ENCODE measurements at places on chromosomes 1 and 21.

GRCh38 chr1:196324345-196324744 lies 283.9 kb downstream of the KCNT2 start:
- DNase-seq, result no peak

- no peak for DNase-seq
These were observed 8.5 kb downstream of the COLGALT2 start for GRCh38 chr1:184028854-184029623.

GRCh38 chr1:59999006-59999405 lies 72.4 kb upstream of the CYP2J2 start:
- DNase-seq, result no peak

GRCh38 chr1:34419663-34420136 lies 243.0 kb downstream of the C1orf94 start:
- no peak for DNase-seq

GRCh38 chr1:157652859-157653493 lies 47.6 kb downstream of the FCRL3 start:
- DNase-seq, result no peak

DNA sequence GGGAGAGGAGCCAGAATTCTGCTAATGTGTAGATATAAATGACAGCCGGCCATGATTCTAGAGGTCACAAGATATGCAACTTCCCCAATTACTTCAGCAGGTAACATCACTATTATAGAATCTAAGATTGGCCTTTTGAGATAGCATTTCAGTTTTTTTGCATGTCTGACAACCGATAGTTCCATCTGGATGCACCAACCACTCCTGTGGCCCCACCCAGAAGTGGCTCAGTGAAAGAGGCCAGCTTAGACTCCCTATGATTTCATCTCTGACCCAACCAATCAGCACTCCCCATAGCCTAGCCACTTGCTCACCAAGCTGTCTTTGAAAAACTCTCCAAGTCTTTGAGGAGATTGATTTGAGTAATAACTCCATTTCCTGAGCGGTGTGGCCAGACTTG lies 30.3 kb upstream of the NUF2 start:
- DNase-seq, result no peak

DNA sequence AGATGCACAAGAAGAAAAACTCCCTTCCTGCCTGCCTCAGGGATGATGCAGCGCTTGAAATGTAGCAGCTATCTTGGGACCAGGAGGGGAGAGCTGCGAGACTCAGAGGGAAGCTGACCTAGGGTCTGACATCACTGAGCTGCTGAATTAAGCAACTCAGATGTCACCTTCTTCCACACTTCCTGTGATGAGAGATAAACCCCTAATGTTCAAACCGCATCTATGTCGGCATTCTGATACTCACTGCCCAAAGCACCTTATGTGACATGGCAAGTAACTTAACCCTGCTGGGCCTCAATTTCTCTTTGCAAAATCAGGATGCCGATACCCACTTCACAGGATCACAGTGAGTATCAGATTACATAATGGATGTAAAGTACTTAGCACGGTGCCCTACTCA lies 9.1 kb upstream of the AK2 start:
- no peak for DNase-seq

DNA sequence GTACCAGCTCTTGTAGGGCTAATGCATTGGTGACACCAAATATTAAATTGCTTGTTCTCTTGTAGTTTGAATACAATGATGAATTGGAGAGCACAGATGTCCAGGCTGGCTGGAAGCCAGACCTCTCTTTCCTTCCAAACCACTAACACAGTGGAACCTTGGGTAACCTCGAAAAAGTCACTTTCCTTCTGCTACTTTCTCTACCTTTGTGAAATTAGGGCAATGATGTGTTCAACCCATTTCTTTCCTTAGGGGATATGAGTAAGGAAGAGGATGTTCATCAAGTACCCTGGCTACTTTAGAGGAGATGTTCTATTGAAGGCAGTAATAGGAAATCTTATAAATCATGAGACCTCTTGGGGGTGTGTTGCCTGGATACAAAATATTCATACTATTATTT lies 55.7 kb downstream of the XCL2 start:
- no peak for DNase-seq

DNA sequence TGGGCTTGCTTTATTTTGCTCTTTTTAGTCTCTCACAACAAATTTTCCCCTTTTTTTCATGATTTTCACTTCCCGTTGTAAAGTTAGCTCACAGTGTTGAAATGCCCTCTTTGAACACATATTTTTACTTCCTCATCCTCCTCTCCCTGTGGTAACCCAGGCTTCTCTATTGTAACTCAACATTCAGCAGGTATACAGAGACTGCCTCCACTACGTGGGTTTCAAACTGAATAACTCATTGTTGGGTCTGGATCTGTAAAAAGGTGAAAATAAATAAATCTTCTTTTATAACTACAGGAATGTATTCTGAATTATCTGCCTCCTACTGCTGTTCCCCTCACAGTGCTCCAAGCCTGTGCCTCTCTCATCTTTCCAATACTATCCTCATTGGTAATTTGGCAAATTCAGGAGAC lies 166.4 kb downstream of the RUNX1 start:
- DNase-seq, result no peak

- peak; percentile 11 for DNase-seq
These were observed 38.5 kb downstream of the MSTO1 start for GRCh38 chr1:155648207-155649147.

DNA sequence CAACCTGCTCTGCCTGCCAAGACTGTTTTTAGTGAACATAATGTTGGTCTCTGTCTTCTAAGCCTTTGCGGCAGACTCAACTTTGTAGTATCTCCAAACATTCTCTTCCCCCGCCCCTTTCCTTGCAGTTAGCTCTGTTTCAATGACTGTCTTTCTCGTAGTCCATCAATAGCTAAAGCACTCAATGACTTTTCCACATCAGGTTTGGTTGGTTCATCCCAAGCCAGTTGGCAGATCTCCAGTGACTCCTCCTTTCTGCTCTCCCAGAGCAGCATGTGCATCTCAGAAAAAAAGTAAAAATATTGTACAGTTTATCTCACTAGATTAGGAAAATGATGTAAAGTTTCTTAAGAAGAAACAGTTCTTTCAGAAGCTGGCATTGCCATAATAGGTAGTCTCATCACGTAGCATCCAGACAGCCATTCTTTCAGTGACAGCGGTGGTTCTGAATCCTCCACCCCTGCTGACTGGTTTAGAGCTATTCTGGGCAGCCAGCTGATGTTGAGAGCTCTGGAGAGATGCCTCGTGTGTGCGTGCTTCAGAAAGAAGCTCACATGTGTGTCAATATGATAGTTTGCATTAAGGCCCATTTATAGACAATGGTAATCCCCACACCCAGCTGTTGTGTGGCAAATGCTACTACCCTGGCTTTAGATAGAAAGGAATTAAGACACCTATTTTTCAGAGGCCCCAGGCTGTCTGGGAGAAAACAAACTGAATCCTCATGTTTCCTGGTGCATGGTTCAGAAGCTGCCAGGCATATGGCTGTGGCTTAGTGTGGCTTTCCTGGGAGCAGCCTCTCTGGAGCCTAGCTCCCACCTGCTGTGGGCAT lies 53.2 kb downstream of the CNN3 start:
- peak; percentile 57 for DNase-seq

Measured in NCI-H2227 treated with DMSO at 0.1 percent for 48 hours (cell line).